NCI-H460 (cell line): ENCODE measurements at places on chromosomes 16 and 17.

DNA sequence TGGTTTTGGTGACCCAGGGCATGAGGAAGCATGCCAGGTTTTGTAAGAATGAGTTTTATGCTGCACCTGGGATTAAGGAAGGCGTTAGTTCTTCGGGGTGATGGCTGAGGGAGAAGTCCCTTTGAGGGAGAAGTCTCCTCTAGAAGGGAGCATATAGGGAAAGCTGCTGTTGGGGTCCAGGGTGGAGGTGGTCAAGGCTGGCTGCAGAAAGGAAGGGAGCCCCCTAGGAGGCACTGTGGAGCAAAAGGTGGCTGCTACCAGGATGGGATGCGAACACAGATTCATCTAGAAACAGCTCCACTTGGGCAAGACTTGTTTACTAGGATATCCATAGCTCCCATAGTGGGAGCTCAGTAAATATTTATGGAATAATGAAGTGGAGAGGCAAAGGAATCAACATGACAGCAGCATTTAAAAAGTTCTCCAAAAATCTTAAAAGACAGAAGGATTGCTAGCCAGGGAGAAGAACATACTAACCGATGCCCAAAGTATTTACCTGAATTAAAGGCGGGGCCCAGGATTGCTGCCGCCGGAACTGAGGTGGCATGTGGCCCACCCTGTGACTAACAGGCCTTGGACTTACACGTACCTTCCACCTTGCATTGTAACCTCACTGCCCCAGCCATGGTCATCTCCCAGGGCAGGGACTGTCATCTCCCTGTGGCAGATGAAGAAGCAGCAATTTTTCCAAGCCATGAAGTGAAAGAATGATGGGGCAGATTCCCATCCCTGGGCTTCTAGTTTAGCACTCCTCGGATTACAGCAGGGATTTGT, 7.1 kb upstream of the LPCAT2 start:
- DNase-seq = no peak

DNA sequence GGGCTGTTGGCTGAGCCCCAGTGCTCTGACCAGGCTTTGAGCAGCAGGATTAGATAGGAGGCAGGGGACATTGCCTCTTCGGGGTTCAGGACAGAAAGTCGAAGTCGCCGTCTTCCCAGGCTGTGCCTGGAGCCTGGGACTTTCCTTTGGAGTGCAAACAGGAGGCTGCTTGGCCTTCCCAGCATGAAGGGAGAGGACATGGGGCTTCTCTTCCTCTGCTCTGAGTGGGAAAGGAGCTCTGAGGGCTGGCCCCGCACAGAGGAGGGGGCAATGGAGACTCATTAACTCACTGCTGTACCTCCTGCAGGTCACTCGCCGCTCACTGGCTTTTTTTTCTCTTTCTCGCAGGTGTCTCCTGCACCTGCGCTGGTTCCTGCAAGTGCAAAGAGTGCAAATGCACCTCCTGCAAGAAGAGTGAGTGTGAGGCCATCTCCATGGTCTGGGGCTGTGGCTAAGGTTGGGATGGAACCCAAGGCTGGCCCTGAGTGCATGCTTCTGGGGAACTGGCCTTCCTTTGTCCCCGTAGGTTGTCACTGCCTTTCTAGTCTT, 642 bp downstream of the MT1F start:
- no peak for DNase-seq

DNA sequence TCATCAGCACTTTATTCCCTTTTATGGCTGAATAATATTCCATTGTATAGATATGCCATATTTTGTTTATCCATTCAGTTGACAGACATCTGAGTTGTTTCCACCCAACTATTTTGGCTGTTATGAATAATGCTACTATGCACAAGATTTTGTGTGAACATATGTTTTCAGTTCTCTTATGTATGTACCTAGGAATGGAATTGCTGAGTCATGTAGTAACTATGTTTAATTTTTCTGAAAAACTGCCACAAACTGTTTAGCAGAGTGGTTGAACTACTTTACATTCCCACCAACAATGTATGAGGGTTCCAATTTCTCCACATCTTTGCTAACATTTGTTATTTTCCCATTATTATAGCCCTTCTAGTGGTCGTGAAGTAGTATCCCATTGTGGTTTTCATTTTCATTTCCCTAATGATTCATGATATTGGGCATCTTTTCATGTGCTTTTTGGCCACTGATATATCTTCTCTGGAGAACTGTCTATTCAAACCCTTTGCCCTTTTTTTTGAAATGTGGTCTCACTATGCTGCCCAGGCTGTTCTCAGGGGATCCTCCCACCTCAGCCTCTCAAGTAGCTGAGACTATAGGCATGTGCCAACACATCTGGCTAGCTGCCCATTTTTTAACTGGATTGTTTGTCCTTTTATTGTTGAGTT, 26.3 kb downstream of the SMURF2 start:
- no peak for DNase-seq

DNA sequence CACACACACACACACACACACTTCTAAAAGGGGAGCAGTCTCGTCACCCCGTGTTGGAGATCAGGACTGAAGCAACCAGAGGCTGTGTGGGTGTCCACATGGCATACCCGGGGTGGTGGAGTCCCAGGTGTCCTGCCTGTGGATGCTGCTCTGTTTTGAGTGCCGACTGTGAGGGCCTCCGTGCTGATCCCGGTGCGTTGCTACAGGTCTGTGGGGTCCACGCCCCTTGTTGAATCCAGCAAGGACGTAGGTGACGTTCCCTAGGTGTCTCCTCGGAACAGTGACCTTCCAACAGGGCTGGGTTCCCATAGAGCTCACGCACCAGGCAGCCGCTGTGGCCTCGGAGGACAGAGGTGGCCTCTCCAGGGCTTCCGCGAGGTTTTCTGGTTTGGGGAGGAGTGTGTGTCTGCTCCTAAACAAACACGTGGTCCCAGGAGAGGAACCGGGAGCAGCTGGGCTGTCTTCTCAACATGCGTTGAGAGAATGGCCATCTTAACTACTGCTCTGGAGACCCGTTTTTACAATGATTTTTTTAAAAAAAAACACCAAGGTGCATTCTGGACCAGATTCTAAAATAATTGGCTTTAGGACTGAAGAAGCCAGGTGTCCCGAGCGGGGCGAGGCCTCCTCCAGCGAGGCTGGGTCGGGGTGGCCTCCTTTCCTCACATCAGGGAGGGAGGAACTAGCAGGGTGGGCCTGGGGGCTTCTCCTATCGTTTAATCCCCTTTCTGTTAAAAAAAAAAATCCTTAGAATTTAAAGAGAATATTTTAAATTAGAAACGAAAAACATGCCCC, 100.6 kb upstream of the ZNF750 start:
- no peak for DNase-seq

- DNase-seq = no peak
Measured at GRCh38 chr17:62727916-62728672, 80.0 kb downstream of the MARCHF10 start.

DNA sequence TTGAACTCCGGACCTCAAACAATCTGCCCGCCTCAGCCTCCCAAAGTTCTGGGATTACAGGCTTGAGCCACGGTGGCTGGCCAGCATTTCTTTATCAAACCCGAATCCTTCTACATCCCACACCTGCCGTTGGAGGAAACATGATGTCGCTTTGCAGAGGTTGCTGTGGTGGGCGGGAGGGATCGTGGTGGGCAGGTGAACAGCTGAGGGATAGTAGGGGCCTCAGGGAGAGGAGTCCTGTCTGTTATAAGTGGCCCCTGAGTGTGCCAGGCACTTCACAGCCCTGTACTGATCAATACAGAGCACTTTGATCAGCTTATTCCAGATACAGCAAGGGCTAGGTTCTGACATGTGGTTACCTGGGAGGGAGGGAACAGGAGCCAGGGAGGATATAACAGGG, 76.5 kb downstream of the CYLD start:
- DNase-seq = no peak

DNA sequence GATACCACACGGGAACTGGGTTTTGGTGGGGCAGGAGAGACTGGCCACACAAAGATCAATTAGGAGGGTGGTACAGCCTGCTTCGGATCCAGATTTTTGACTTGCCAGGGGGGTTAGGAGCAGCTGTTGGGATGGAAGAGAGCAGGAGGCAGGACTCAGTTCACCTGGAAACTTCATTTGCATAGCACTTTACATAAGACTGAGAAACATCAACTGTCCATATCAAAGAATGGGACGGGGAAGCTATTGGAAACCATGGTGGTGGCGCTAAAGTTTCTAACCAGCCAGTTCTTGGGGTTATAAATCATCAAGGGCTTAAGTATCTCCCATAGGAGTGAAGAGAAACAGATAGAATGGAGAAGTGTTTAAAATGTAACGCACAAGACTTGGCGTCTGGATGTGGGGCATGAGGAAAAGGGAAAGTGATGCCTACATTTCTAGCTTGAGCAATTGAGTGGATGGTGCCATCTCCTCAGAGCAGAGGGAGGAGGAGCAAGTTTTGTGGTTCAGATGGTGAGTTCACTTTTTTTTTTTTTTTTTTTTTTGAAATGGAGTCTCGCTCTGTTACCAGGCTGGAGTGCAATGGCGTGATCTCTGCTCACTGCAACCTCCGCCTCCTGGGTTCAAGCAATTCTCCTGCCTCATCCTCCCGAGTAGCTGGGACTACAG, 6.4 kb upstream of the SRCAP start:
- no peak for DNase-seq
